ENCODE measurements at places on chromosomes 7 and 10.

DNA sequence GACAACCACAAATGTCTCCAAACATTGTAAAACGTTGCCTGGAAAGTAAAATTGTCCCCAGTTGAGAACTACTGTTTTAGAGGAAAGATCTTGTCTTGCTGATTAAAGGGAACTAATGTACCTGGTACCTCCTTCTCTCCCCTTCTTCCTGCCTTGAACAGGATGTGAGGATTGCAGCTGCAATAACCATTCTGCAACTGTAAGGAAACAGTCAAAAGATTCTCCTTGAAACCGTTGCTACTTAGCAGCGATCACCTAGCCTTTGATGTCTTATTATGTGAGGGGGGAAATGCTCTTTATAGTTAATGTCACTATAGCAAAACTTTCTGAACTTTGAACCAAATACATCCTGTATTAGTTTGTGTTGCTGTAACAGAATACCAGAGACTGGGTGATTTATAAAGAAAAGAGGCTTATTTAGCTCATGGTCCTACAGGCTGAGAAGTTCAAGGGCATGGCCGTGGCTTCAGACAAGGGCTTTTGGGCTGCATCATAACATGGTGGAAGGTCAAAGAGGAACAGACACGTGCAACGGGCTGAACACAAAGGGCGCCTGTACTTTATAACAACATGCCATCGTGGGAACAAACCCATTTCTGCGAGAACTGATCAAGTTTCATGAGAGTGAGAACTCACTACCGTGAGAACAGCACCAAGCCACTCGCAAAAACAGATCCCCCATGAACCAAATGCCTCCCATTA, 54.2 kb upstream of the PARD3 start:
- DNase-seq, result no peak

GRCh38 chr10:90168244-90168643, 466.9 kb downstream of the KIF20B start:
- DNase-seq, result no peak

GRCh38 chr10:52918714-52919305, 146.2 kb upstream of the MBL2 start:
- DNase-seq, result no peak

GRCh38 chr10:549391-549790, 140.1 kb downstream of the DIP2C start:
- DNase-seq, result no peak

DNA sequence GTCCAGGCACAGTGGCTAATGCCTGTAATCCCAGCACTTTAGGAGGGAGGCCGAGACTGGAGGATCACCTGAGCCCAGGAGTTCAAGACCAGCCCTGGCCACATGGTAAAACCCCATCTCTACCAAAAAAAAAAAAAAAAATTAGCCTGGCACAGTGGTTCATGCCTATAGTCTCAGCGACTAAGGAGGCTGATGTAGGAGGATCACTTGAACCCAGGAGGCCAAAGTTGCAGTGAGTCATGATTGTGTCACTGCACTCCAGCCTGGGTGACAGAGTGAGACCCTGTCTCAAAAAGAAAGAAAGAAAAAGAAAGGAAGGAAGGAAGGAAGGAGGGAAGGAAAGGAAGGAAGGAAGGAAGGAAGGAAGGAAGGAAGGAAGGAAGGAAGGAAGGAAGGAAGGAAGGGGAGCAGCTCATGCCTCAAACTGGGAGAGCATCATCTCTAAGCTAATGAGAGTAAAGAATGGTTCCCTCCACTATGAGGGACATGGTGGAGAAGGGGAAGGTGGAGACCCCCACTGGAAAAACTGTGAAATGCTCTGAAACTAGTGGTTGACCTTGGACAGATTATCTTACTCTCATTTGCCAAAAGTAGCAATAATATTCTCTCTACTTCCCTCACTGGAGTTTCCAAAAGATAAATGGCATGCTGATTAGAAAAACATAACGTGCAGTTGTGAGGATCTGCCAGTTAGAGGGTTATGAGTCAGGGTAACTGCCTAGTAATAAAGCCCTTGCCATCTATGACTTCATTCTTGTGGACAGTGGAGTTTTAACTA, 16.8 kb downstream of the GIMAP5 start:
- no peak for DNase-seq

- peak; percentile 80 for DNase-seq
These were observed 98.0 kb upstream of the PIK3CG start for GRCh38 chr7:106767078-106767477.

GRCh38 chr10:131113709-131114291, 197.7 kb downstream of the TCERG1L start:
- no peak for DNase-seq

DNA sequence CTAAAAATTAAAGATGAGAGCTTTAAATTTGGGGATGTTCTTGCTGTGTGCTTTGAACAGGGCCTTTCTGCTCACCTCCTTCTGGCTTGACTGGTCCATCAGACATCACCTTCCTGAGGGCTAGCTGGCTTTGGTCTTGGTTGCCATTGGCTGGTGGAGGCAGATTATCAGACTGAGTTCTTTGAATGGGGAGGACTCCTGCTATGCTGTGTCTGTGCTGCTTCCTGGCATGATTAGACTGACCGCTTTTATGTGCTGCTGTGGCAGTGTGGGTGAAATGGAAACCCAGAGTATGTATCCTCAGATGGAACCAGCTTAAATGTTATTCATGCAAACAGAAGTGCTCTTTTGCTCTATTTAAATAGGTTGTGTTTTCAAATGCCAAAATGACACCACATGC, 341.6 kb downstream of the PCLO start:
- no peak for DNase-seq

DNA sequence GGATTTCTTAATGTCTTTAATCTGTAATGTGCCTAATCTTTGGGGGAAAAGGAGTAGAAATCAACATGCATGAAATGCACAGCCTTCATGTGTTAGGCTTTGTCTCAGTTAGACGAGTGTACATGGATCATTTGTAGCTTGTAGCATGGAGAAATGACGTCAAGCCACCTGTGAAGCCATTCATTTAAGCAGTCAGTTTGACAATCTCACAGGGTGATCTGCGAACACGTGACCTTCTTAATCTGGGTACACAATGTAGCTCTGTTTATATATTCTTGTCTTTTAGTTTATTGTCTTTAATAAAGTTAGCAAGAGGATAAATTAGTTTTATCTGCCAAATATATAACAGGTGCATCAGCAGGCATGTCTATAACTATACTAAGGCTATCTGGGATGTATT, 351.9 kb upstream of the LRGUK start:
- no peak for DNase-seq

DNA sequence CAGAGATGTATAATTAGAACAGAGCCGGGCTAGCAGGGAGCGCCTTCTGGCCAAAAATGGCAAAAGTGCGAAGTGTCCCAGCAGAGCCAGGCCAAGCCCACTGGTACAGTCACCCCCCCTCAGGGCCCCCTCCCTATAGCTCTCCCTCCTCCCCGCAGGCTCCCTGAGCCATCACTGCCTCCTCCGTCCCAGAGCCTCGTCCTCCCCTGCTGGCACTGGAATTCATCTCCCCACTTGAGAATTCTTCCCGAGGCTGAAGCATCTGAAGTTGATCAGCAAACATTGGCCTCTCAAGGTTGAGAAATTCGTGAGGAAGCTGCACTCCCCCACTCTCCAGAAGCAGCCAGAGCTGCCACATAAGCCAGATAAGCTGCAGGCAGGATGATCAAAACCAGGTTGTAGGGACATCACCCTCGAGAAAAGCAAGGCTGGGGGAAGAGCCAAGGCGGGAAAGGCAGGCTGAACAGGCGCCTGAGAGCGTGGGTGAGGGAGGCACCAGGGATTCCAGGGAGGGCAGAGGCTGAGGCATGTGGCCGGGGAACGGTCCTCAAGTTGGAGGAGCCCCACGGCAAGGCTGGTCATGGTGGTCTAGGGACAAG, 23.4 kb downstream of the CAMK2G start:
- DNase-seq, result peak; percentile 55

DNA sequence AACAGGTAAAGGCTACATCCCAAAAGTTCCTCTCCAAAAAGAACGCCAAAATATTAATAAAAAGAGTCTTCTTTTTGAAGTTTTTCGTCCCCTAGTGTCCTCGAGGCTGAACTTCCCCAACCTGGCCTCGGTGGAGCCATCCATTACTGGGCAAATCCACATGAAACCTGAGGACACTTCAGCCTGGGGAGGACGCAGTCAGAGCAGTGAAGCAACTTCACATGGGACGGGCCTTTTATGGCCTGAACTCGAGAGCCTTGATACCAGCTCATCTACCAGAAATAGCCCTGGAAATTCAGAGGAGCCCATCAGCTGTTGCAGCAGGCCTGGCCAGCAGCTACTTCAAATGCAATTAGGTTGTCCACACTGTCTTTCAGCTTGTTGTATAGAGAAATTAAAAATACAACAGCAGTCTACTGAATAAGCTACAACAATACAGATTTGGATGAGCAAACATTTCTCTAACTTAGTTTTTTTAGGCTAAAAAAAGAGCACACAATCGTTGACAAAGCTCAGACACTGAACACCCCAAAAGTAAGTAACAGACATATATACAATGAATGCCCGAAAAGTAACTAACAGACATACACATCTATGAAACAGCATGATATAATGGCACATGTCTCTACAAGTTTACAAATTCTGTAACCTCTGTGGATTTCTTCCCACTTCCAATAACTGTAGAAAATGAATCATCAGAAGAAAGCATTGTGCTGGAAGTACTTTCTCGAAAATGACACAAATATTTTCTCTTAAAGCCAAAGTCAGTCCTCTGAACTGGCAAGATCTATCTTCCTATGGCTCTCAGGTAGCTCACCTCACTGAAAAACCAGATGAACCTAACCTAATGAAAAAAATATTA, at the start of gene SVIL:
Gene SVIL (minus strand): TSS at position 208 of the 862 bp plus-strand sequence. CDS start 79,913 bp downstream, outside the sequence.
- DNase-seq, result peak; percentile 72

DNA sequence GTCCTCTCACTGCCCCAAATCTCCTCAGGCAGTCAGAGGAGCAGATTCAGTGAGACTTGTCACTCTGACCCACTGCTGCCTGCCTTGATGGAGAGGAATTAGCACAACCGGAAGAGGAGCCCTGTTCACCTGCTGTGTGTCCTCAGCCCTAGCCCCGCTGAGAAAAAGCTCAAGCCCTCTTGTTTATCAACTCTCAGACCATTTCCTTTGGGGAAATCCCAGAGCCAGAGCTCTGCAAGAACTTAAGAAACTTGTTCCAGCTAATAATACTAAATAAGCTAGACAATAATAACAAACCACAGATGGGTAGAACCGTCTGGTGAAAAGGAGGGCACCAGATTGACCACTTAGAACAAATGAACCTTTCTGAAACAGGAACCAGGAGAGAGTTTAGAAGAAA, 37.7 kb upstream of the ITGB1 start:
- DNase-seq, result no peak

- DNase-seq, result no peak
These were observed 578.6 kb upstream of the GALNT17 start for GRCh38 chr7:70553364-70553763.

GRCh38 chr7:145151676-145152075, 315.8 kb upstream of the TPK1 start:
- no peak for DNase-seq

- no peak for DNase-seq
These were observed 78.8 kb downstream of the ZEB1 start for GRCh38 chr10:31397852-31398251.

GRCh38 chr10:24451325-24451820, 242.4 kb downstream of the KIAA1217 start:
- DNase-seq, result no peak

DNA sequence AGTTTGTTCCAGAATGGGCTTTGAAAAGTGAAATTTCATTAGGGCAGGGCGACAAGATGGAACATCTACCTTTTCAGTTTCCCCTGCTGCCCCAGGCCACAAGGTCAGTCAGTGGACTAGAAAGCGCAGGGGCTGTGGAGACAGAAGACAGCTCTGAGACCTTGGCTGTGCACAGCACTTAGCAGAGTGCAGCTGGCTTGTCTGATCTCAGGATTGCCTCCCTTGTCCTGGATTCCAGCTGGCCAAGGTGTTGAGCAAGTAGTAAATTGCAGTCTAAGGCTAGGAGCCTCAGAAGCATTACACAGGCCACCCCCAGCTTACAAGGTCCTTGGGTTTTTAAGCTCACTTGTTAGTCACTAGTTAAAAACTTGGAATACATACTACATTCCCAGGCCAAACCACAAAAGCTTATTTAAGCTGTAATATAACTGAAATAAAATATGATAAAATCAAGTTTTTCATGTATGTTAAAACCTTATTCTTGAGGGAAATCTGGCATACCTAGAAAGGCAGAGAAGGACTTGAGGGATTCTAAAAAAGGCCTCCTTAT, 67.3 kb upstream of the NPY start:
- peak; percentile 89 for DNase-seq

GRCh38 chr10:71694567-71694968, 25.0 kb downstream of the C10orf105 start:
- no peak for DNase-seq

GRCh38 chr7:36021367-36021766, 131.7 kb upstream of the EEPD1 start:
- no peak for DNase-seq

DNA sequence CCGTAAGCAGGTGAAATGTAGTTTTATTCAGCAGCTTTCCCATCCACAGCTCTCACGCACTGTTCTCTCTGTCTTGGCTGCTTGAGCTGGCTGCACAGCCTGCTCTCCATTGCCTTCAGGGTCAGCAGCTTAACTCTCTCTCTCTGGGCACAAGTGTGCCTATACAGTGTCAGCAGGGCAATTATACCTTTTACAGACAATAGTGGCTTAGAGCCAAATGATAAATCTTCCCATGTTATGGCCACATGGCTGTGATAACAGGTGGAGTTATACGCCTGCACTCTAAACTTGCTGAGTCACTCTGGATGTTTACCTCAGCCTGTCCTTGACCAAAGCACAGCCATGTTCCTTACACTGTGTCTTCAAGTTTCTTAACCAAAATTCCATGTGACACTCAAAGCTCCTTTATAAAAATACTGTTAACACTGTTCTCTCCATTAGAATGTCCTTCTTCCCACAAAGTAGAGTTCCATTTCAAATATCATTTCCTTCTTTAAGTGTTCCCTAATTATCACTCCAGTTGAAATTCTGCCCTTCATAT, 6.1 kb downstream of the RNF133 start:
- no peak for DNase-seq

- no peak for DNase-seq
These were observed 29.9 kb downstream of the ZNF438 start for GRCh38 chr10:31001740-31002139.

DNA sequence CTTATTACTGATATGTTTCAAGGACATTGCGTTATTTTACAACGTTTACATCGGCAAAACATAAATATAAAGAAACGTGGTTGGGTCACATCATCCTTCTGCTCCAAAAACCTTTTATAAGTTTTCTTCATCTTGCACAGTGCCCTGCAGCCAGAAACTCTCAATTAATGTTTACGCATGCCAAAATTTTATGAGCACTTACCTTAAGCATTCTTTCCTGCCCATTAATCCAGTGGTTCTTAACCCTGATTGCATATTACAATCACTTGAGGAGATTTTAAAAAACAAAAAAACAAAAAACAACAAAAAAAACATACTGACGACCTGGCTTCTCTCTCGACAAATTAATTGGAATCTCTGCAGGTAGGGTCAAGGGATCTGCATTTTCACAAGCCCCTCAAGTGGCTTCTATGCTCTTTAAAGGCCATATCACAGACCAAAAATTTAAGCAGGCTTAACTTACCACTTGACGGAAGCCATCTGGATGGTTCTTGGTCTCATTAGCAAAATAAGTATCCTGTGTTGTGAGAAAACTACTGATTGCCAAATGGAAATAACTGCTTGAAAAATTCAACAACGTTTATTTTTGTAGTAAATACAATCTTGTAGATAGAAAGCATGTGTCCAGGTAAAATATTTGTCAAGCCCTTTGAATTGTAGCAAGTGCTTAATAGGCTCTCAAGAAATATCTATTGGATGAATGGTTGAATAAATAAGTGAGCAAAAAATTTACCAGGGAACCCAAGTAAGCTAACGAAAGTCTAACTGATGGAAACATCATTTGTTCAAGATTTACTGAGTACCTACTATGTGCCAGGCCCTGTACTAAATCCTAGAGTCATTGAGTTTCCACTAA, 30.9 kb upstream of the SLC16A12 start:
- no peak for DNase-seq
